Camera-type eye (tissue), 1 donor: ENCODE measurements at places on chromosomes 4 and X. TPM values are rescaled to one million over a fixed set of nuclear protein-coding genes. Genes with fewer than 3 reads are reported as not detected.

LRIT3 gene
- 5.2 TPM for total RNA-seq

SNCA gene
- total RNA-seq: 57.5 TPM

NMU gene
- 1.7 TPM for total RNA-seq

ZC4H2 gene
- total RNA-seq: 22.8 TPM

ZXDA gene
- total RNA-seq: 15.6 TPM

XPNPEP2 gene
- total RNA-seq: 2.7 TPM

RAI2 gene
- 3.8 TPM for total RNA-seq

ODAPH gene
- total RNA-seq: not detected

FOXR2 gene
- total RNA-seq: not detected

HPGDS gene
- total RNA-seq: 1.3 TPM

IL13RA1 gene
- 20.6 TPM for total RNA-seq

GASK1B gene
- 46.1 TPM for total RNA-seq

HELQ gene
- 27.8 TPM for total RNA-seq

MAGEB2 gene
- total RNA-seq: not detected

TEX13D gene
- total RNA-seq: not detected

BEND2 gene
- total RNA-seq: 0.27 TPM

CD38 gene
- 2.5 TPM for total RNA-seq

GAGE13 gene
- total RNA-seq: not detected

THAP9 gene
- 31.2 TPM for total RNA-seq

ABCB7 gene
- total RNA-seq: 86.8 TPM

S100G gene
- not detected for total RNA-seq

MSX1 gene
- total RNA-seq: 4.1 TPM

MGAT4D gene
- not detected for total RNA-seq

SLC7A11 gene
- 7.1 TPM for total RNA-seq

ZNF732 gene
- 5.1 TPM for total RNA-seq

BEX4 gene
- total RNA-seq: 67.1 TPM

SMIM10 gene
- total RNA-seq: 3.6 TPM

F8A3 gene
- 3.1 TPM for total RNA-seq

BEND4 gene
- total RNA-seq: 5.5 TPM

NPFFR2 gene
- total RNA-seq: 3.2 TPM

SAP30 gene
- 52.1 TPM for total RNA-seq

SCOC gene
- 92.4 TPM for total RNA-seq

METTL14 gene
- 119 TPM for total RNA-seq

PPEF1 gene
- 4.5 TPM for total RNA-seq

RENBP gene
- total RNA-seq: 10.0 TPM

SSX2B gene
- total RNA-seq: not detected
